ENCODE measurements at places on chromosomes 12 and 14.
A peak's percentile ranks its signal among the peaks of the same experiment; 100 is the strongest.

DNA sequence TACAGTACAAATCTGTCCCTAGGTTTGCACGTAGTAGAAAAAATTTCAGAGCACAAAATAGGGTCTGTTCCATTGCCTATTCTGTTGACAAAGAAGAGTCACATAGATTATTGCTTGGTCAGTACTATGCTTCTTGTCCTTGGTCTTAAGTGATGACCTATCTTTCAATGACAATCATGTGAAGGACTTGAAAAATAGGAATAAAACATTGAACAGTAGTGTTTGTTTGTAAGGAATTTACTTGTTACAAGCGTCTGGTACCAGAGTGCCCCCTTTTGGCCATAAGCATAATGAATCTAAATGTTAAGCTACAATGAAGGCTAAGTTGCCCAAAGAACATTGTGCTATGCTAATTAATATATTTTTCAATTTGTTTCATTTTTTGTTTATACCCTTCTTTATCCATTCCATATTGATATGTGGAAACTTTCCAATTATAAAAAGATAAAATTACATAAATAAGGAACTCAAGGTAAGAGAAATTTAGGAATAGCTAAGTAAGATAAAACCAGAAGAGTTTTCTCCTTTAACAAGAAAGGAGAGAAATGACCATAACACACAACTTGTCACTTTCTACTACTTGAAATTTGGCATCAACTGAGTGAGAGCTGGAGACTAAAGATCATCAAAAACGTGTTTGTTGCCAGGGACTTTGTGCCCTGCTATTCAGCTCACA, 204.7 kb downstream of the EPS8 start:
- no peak for DNase-seq

- peak; percentile 59 for DNase-seq
Observed at GRCh38 chr12:132023658-132024057, 73.9 kb downstream of the EP400 start.

DNA sequence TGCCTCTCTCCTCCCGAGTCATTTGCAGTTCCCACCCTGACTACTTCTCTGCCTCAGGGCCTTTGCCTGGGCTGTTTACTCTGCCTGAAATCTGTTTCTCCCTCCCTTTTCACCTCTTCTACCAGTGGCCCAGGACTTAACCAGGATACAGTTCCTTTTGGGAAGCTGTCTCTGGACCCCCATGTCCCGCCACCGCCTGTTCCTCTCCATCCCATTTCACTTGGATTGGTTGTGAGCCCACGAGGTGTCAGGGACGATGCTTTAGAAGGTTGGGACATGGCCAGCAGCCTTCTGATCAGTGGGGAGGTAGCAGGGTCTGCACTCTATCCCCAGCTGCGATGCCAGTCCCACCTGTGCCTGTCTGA, 51.8 kb downstream of the FAM222A start:
- DNase-seq = no peak

DNA sequence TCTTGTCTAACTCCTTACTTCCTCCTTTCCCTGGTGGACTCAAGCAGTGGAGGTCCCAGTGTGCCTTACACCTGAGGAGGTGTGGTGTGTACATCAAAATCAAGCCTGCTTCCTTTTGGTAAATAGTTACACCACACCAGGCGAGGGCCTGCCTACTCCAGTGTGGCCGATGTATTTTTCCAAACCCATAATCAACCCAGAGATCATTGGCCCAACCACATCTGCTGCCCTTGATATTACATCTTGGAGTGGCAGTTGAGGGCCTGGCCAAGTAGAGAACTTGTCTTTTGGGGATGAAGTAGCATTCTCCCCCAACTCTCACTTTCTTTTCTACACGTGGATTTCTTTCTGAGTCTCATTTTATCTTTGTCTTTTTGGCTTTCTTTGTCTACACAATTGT, 187.4 kb downstream of the EFCAB11 start:
- no peak for DNase-seq

DNA sequence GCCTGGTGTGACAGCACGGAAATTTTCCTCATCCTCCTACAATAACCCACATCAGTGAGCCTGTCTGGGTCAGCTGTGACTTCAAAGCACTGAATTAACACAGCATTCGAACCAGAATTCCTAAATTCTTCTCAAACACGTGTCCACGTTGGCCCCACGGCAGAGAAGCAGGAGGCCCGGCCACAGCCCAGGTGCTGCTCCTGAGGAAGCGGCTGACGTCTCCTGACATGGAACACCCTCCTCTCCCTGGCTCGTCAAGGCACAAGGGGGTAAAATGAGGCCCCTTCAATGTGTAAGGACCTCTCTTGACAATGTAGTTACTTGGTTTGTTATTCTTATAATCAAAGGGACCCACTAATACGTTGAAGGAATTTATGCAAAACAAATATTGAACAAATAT, 156.3 kb upstream of the GSC start:
- DNase-seq = no peak

- peak; percentile 46 for DNase-seq
Observed at GRCh38 chr14:50756300-50756699, 74.7 kb downstream of the NIN start.

- DNase-seq = no peak
Observed at GRCh38 chr14:101861464-101861863, 100.0 kb downstream of the PPP2R5C start.

- DNase-seq = peak; percentile 61
Observed at GRCh38 chr14:95467232-95467631, 49.2 kb downstream of the SYNE3 start.

GRCh38 chr12:110543252-110543959, 39.7 kb downstream of the PPTC7 start:
- peak; percentile 90 for DNase-seq

- DNase-seq = no peak
Observed at GRCh38 chr12:92324849-92325500, 179.3 kb upstream of the BTG1 start.

DNA sequence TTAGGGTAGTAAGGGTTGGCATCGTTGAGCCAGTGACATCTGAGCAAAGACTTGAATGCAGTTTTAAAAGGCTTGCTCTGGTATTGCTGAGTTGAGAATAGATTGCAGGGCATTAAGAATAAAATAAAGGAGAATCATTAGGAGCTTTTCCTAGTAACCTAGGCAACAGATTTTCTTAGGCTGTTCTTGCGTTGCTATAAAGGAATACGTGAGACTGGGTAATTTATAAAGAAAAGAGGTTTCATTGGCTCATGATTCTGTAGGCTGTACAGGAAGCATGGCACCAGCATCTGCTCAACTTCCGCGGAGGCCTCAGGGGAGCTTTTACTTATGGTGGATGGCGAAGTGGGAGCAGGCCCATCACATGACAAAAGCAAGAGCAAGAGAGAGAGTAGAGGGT, 97.4 kb downstream of the RAD51B start:
- no peak for DNase-seq

GRCh38 chr14:79730953-79731352, 480.4 kb downstream of the DIO2 start:
- no peak for DNase-seq

GRCh38 chr12:5003025-5003666, 40.5 kb upstream of the KCNA5 start:
- DNase-seq = peak; percentile 51

DNA sequence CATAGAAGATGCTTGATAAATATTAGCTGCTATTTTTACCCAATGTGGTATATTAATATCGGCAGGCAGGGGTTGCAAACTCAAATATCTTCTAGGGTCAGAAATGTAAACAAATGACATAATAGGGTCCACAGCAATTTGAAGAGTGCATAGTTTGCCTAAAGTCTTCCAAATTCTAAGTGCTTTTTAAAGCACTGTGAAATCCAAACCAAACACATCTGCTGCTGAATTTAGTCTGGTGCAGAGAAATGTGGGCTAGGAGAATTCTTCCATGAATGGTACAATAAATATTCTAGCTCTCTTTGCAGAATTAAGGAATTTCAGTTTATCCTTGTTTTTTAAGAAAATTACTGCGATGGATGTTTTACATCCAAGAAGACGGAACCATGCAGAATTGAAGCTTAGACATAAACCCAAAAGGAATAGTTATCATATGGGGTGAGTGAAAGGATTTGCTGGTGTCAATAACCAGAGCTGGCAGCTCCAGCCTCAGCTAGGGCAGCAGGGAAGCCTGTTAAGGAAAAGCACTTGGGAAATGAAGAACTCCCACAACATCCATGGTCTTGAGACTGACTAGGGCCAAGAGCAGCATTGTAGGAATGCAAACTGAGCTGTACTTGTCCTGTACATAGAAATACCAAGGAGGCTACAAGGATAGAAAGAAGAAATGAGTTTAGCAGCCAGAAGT, 65.5 kb downstream of the PTPRR start:
- no peak for DNase-seq

GRCh38 chr12:104215638-104216297, at the start of gene TXNRD1:
TSS of gene TXNRD1 (plus strand) at chr12:104215779. CDS start at chr12:104215803, 24 bp downstream.
- peak; percentile 90 for DNase-seq

- DNase-seq = no peak
Observed at GRCh38 chr14:32662211-32662610, 276.5 kb upstream of the NPAS3 start.

DNA sequence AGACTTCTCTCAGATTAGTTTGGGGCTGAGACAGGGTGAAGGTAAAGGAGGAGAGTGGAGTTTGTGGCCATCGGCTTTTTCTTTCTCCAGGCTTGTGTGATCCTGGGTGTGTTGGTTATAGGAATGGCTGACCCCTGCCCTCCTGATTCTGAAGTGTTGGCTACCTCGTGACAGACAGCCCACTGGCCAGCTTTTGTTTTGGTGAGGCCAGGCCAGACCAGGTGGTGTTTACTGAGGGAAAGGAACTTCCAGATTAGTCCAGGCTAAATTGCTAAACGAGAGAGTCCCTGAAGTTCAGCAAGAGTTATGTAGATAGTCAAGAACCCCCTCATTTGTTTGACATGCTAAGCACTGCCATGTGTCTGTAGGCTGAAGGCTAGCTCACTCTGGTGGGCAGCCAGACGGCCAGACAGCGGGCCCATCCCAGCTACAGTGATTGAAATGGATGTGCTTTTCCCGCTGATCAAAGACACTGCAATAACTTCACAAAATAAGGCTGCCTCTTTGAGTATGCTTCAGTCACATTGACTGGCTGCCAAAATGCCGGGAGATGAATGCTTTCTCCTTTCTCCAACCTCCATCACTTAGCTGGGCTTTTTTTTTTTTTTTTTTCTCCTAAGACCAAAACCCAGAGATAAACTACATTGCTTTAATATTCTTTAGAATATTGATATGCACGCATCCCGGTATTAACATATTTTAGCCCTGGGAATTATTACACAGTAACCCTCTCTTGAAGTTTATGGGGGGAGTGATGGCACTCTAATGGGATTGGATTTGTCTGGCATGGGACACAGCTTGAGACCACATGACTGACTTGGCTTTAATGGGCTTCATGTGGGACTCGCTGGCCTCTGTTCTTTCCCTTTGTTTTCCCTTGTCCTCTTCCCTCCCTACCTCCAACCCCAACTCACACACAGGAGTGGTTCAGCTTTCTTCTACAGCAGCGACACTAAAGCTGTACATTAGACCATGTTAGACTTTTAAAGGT, 76.9 kb downstream of the SMOC1 start:
- DNase-seq = no peak

- DNase-seq = peak; percentile 89
Observed at GRCh38 chr12:12927211-12928079, 24.5 kb downstream of the GPRC5D start.

GRCh38 chr12:38427442-38427841, 110.9 kb downstream of the ALG10B start:
- DNase-seq = no peak

DNA sequence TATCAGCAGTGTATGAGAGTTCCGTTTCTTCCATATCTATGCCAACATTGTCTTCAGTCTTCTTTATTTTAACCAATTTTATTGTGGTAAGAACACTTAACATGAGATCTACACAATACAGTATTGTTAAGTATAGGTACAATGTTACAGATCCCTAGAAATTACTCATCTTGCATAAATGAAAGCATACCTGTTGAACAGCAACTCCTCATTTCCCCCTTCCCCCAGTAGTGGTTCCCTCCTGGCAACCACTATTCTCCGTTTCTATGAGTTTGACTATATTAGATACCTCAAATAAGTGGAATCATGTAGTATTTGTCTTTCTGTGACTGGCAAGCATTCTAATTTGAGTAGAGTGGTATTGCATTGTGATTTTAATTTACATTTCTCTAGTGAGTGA, 150.5 kb downstream of the CRADD start:
- no peak for DNase-seq

DNA sequence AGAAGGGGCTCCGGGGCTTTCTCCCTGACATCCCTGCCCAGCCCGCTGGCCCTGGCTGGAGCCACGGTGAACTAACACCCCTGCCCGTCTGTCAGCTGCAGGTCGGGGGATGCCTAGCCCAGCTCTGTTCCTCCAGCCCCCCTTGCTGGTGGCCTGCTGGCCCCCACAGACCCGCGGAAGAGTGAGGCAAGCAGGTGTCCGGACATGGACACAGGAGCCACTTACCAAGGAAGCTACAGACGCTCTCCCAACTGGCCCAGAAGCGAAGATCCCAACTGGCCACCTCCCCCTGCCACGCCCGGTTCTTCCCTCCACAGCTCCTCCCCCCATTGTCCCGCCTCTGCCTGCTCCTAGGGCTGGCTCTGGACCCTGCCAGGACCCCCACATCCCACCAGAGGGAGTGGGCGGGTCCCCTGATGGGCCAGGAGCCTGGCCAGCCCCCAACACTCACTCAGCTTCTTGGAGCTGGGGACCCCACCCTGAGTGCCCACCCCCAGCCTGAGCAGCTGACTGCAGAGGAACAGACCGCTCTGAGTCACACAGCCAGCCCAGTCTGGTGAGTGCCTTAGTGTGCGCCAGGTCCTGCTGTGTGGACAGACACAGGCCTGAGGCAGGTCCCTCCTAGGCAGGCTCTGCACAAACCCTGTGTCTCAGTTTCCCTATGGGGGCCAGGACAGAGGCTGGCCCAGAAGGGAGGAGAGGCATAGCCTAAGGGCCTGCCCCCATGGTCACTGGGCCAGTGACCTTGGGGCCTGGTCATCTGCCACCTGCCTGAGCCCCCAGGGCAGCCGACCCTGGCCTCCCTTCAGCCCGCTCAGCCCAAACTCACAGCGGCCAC, 7.7 kb downstream of the AHNAK2 start:
- no peak for DNase-seq

DNA sequence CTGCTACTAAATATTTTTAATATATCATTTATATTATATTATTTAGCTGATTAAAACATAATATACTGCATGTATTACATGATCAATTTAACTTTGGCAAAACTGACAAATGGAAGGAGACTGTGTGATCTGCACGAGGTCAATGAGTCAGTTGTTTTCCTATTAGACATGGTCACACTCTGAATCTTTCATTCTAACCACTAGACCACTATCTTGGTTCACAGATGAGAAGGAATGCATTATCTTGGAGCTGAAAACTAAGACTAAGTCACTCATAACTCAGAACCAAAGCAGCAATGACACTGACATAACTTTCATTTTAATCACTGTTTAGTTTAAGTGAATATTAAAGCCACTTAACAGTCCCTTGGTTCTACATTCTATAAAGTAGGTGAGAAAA, 37.4 kb downstream of the GNPTAB start:
- no peak for DNase-seq

DNA sequence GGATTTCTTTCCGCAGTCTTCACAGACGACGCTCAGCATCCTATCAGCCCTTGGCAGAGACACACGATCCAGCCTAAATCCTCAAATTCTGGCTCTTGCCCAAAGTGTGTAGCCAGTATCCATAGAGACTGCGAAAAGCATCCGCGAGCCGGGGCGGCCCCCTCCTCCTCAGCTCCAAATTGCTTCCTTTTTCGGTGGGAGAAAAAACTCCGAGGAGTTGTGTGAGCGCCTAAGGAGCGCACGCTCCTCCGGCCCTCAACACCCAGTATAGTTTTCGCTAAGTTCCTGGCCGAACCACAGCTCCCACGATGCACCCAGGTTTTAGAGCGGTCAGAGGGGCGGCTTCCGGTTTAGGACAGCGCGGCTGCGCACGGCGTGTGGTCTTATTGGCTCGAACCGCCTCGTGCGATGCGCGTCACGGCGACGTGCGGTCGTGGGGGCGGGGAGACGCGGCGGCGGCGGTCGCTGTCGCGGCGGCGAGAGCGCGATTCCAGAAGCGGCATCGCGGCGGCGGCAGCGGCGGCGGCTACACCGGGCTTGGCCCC, at the start of gene ADIPOR2:
Gene ADIPOR2, plus strand, starts transcription at position 493 of the 545 bp plus-strand sequence. CDS start 63,274 bp downstream, outside the sequence.
- peak; percentile 94 for DNase-seq
